ENCODE measurements at places on chromosomes 12 and 14. TPM values are rescaled to one million over a fixed set of nuclear protein-coding genes. Genes with fewer than 3 reads are reported as not detected.
A peak's percentile ranks its signal among the peaks of the same experiment; 100 is the strongest.

DNA sequence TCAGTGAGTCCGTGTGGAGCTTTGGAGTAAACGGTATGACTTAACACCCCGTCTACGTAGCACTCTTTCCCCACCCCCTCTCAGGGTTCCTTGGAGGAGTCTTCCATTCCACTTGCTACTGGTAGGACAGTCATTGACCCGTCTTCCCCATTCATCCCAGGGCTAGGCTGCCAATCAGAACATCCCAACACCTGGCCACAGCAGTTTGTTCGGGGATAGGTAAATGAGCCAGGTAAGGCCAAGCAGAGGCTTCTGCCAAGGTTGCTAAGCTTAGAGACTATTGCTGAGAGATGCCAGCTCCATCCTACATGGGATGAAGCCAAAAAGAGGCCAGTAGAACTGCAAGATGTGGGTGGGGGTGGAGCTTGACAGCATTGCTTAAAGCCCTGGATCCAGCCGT lies 130.8 kb downstream of the BCL11B start:
- no peaks in the 10 kb centered on the region for H3K36me3 ChIP-seq
- H3K27me3 ChIP-seq, result no peaks in the 10 kb centered on the region

DNA sequence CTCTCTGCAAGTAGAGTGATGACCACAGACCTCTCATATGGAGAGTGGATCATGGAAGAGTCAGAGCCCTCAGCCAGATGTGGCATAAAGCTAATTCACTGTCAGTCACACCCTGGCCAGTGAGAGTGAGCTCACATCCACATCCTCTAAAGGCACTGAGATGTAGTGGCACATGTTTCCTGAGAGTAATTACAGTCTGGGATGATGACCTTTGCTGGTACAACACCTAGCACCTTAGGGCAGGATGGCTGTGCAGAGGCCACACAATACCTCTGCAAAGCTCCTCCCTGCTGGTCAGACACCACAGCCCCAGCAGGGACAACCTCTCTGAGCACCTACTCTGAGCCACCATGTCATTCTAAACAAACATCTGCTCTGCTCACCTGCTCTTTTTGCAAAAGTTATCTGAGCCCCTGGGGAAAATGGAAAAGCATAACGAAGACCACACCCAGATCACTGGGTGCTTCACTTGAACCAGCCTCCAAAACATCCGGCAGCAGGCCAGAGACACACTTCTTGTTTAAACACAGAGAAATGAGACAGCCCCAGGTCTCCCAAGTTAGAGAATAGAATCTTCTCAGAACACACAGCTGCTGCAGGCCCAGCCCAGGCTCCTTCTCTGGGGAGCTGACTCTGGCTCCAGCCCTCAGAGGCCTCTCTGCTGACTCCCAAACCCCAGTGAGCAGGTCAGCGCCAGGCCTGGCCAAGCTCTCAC lies 30.3 kb downstream of the PITPNM2 start:
- H3K4me3 ChIP-seq, result no peak overlapping the region
- no peak for DNase-seq
- H3K36me3 ChIP-seq, result no peaks in the 10 kb centered on the region
- no peak overlapping the region for H3K27ac ChIP-seq
- no peaks in the 10 kb centered on the region for H3K4me1 ChIP-seq

- H3K27me3 ChIP-seq, result no peaks in the 10 kb centered on the region
- no peaks in the 10 kb centered on the region for H3K36me3 ChIP-seq
- no peak overlapping the region for H3K4me3 ChIP-seq
- DNase-seq, result no peak
- H3K27ac ChIP-seq, result no peak overlapping the region
- H3K4me1 ChIP-seq, result peaks cover 3% of the 10 kb centered on the region
Measured at GRCh38 chr14:36713960-36714703, 52.5 kb downstream of the PAX9 start.

DNA sequence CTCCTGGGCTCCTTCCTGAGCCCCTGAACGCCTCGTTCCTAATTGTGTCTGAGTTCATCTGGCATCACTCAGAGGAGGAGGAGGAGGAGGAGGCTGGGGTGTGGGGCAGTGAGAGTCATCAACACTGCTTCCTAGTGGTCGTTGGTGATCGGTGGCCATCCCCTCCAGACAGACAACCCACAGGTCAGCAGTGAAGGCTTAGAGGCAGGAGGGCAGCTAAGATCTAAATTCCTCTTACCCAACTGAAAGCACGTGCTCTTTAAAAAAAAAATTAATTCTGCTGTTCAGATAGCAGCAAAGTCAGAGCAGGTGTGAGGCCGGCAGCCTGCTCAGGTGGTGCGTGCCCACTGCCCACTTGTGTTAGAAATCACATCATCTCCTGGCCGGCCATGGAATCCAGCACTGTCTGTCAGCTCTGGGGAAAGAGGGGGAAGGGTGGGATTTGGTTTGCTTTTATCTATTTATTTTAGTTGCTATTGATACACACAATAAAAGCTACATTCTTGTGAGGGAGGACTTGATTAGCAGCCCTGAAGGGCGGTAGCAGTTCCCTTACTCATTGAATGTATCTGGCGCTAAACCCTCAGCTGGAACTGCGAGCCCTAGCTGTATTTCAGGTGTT lies 46.6 kb downstream of the PPP2R5C start:
- no peaks in the 10 kb centered on the region for H3K4me1 ChIP-seq
- DNase-seq, result peak; percentile 81
- H3K36me3 ChIP-seq, result no peaks in the 10 kb centered on the region
- H3K4me3 ChIP-seq, result peak overlapping the region; percentile 67

- no peaks in the 10 kb centered on the region for H3K27me3 ChIP-seq
- peak; percentile 43 for DNase-seq
- H3K4me3 ChIP-seq, result no peak overlapping the region
Measured at GRCh38 chr12:122845041-122845864, 10.0 kb downstream of the HIP1R start.

DNA sequence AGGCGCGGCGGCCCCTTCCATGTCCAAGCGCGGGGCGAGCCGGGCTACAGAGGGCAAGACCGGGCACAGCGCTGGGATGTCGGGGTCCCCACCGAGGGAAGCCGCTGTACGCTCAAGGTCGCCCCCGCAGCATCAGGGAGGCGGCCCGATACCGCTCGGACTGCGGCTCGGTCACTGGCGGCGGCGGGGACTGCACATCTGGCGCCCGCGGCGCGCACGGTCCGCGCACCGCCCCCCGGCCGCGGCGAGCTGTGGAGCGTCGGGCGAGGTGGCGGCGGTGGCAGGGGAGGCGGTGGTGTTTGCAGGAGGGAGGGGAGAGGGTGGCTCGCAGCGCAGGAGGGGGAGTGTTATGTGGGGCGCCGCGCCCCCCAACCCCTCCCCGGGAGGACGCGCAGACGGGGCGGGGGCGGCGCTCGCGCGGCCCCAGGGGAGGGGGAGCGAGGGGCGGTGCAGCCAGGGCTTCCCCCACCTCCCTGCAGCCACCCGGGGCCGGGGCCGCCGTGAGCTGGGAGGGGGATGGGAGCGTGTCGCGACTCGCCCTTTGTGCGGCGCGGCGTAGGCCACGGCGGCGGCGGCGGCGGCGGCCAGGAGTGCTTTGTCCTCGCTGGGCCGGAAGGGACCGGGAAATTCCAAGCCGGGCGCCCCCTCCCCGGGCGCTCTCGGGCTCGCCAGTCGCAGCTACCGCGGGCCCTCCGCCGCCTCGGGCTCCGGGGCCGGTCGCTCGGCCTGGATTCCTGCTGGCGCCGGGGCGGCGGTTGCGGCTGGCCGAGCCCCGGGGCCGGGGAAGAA lies at the start of gene NUAK1:
NUAK1 (minus strand) TSS at position 322 of the 789 bp plus-strand sequence; CDS start at position 21, 301 bp downstream.
- DNase-seq, result peak; percentile 79
- no peaks in the 10 kb centered on the region for H3K36me3 ChIP-seq
- peaks cover 16% of the 10 kb centered on the region for H3K4me1 ChIP-seq
- no peak within 1 kb of the TSS for H3K27ac ChIP-seq
- peak within 1 kb of the TSS; percentile 79 for H3K4me3 ChIP-seq

DNA sequence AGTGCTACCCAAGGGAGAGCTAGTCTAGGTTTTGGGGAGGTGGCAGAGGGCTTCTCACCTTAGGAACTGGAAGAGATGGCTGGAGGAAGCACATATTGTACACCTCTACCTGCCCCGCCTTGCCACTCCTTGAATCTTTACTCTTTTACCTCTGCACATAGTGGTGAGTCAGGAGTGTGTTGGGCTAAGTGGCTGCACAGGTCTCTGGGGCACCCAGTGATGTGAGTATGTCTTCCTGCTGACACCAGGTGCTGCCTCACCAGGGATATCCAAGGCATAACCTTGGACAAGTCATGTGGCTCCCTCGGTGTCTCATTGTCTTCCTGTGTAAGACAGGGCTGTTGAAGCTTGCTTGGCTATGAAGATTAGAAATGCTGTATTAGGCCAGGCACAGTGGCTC lies 19.8 kb upstream of the CABP1 start:
- no peaks in the 10 kb centered on the region for H3K27me3 ChIP-seq
- DNase-seq, result no peak
- H3K27ac ChIP-seq, result no peak overlapping the region

GRCh38 chr12:94770791-94771190 lies 120.4 kb upstream of the TMCC3 start:
- H3K27ac ChIP-seq, result no peak overlapping the region
- no peaks in the 10 kb centered on the region for H3K36me3 ChIP-seq
- no peak overlapping the region for H3K4me3 ChIP-seq
- no peaks in the 10 kb centered on the region for H3K27me3 ChIP-seq
- peaks cover 5% of the 10 kb centered on the region for H3K4me1 ChIP-seq

- H3K4me3 ChIP-seq, result no peak overlapping the region
- no peak overlapping the region for H3K27ac ChIP-seq
- H3K36me3 ChIP-seq, result no peaks in the 10 kb centered on the region
- no peak for DNase-seq
- no peaks in the 10 kb centered on the region for H3K4me1 ChIP-seq
Measured at GRCh38 chr14:23729720-23730387, 93.7 kb downstream of the DHRS2 start.

DNA sequence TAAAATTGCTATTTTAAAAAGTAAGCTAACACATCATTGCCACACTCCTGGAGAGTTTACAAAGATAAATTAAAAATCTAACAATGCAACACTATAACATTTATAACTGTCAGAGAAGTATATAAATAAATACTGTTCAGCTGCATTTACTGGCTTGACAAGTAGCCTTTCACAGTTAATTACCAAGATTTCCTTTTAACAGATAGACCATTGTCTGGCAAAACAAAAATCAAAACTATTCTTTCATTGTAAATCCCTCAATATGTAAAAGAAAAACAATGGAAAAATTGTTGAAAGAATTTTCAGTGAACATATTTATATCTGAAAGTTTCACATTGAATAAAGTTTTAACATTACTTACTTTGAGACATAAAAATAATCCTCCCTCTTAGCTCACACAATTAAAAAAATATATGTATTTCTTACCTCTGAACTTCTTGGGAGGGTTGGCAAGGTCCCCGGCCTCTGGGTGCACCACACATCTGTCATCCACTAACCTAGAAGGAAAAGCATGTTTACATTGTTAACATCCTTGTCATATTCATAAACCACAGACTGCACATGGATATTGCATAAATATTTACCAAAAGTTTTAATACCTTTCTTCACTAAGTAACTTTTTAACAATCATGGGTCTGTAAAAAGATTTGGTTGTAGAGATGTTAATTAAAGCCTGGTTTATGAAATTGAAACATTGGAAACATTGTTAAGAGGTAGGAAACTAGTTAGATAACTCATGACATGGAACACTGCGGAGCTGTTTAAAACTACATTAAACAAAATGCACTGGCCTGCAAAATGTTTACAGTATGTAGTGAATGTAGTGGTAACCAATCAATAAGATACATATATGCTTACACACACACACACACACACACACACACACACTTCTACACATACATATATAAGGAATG lies 43.0 kb downstream of the ITPR2 start:
- no peaks in the 10 kb centered on the region for H3K27me3 ChIP-seq
- no peaks in the 10 kb centered on the region for H3K4me1 ChIP-seq
- no peak overlapping the region for H3K4me3 ChIP-seq
- H3K36me3 ChIP-seq, result peaks cover 12% of the 10 kb centered on the region

- no peaks in the 10 kb centered on the region for H3K27me3 ChIP-seq
- H3K36me3 ChIP-seq, result peaks cover 3% of the 10 kb centered on the region
- H3K27ac ChIP-seq, result no peak overlapping the region
- no peaks in the 10 kb centered on the region for H3K4me1 ChIP-seq
- no peak overlapping the region for H3K4me3 ChIP-seq
Measured at GRCh38 chr12:101459642-101460346, 15.3 kb upstream of the SPIC start.

GRCh38 chr14:31484754-31485153 lies 3.1 kb downstream of the GPR33 start:
- no peaks in the 10 kb centered on the region for H3K36me3 ChIP-seq
- H3K27ac ChIP-seq, result no peak overlapping the region
- DNase-seq, result no peak
- H3K4me1 ChIP-seq, result no peaks in the 10 kb centered on the region
- no peaks in the 10 kb centered on the region for H3K27me3 ChIP-seq

DNA sequence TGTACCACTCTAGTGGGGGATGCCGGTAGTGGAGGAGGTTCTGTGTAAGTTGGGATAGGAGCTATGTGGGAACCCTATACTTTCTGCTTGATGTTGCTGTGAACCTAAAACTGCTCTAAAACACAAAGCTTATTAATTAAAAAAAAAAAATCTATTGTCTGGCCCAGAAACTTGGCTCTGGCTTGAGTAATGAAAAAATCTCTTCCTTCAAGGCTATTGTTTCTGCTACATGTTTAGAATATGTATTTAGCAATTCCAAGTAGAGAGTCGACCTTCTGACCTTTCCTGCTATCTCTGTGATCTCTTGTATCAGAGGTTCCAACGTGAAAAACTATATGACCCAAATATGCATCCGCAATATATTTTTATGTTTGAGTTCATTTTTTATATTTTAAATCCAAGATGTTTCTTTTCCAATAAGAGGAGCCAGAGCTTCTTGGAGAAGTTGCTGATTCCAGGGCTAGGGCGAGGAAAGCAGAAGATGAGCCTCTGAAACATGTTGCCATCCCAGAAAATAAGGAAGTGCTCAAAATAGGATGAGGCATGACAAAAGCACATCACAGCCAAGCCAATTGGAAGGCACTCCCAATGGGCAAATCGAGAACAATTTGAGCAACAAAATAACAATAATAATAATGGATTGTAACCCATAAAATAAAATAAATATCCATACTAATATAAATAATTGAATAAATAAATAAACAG lies 184.6 kb upstream of the TMEM260 start:
- H3K36me3 ChIP-seq, result no peaks in the 10 kb centered on the region
- no peaks in the 10 kb centered on the region for H3K27me3 ChIP-seq
- no peak overlapping the region for H3K4me3 ChIP-seq
- no peak for DNase-seq
- no peak overlapping the region for H3K27ac ChIP-seq

Gene EXOC3L4
- total RNA-seq, result 0.42 TPM

Gene SRRM4
- 1.1 TPM for total RNA-seq

Gene CELA1
- total RNA-seq, result not detected

Gene EIF4B
- 713 TPM for total RNA-seq

Gene RNASE7
- not detected for total RNA-seq

Gene USP44
- total RNA-seq, result 185 TPM

Gene DEPDC4
- 3.4 TPM for total RNA-seq

Gene GYS2
- total RNA-seq, result not detected

Gene MCRS1
- total RNA-seq, result 103 TPM

Gene LIN52
- total RNA-seq, result 9.9 TPM
